ENCODE measurements at places on chromosomes 6 and 20. TPM values are rescaled to one million over a fixed set of nuclear protein-coding genes. Genes with fewer than 3 reads are reported as not detected.

The HSPA1A gene
- 83.3 TPM for total RNA-seq

The PSORS1C2 gene
- total RNA-seq = not detected

The PDE7B gene
- 9.2 TPM for total RNA-seq

The RRAGD gene
- 28.1 TPM for total RNA-seq

The JARID2 gene
- total RNA-seq = 7.7 TPM

The ADGB gene
- not detected for total RNA-seq

The ME1 gene
- 19.8 TPM for total RNA-seq

The SLPI gene
- total RNA-seq = 1,143 TPM

The KIAA0408 gene
- total RNA-seq = 6.4 TPM

The SYNDIG1 gene
- total RNA-seq = 1.5 TPM

DNA sequence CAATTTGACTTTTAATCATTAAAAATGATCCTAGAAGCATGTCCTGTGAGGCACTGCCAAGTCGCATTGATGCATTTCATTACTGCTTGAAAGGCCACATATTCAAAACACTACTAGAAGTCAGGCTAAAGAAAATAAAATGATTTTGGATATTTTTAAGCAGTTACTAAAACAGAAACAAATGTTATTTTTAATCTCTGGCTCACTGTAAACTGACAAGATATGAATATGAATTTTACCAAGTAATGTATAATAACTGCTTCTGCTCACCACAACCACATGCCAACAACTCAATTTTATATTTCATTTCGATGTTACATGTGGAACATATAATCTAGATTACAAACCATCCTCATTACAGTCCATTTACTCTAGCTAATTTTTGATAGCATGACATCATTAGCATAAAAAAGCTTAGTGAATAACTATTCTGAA is 90.6 kb downstream of the ATXN1 start:
- DNase-seq = no peak

DNA sequence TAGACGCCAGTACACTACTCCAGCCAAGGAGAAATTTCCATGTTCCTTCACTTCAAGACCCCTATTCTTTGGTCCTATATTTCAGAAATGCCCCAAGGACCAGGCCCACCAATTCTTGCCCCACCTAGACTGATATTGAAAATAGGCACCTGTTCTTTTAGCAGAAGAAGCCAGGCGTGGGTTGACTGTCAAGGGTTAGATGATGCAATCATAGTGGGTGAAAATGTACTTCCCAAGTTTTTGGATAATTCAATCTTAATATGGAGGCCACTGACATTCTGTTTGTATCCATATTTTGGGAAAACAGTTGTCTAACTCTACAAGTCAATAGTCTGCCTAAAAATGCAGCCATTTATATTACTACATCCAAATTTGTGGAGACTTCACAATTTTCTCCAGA is 21.0 kb upstream of the SNAP91 start:
- no peak for DNase-seq

- peak; percentile 80 for DNase-seq
These were observed 3.6 kb downstream of the BCL2L1 start for GRCh38 chr20:31718952-31719643.

DNA sequence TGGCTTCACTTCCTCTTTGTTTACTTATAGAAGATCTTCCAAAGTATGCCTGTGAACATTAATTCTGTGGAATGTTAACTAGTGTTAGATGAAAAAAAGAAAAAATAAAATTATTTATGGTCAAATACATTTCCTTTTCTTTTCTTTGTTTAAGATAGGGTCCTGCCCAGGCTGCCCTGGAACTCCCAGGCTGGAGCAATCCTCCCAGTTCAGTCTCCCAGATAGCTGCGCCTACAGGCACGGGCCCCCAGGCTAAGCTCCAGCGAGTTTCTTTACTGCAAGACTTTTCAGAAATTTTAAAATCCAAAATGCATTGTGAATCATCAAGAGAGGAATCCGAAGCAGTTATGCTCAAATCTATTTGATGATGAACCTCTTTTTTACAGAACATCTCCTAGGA is 39.3 kb upstream of the IL20RA start:
- DNase-seq = no peak

DNA sequence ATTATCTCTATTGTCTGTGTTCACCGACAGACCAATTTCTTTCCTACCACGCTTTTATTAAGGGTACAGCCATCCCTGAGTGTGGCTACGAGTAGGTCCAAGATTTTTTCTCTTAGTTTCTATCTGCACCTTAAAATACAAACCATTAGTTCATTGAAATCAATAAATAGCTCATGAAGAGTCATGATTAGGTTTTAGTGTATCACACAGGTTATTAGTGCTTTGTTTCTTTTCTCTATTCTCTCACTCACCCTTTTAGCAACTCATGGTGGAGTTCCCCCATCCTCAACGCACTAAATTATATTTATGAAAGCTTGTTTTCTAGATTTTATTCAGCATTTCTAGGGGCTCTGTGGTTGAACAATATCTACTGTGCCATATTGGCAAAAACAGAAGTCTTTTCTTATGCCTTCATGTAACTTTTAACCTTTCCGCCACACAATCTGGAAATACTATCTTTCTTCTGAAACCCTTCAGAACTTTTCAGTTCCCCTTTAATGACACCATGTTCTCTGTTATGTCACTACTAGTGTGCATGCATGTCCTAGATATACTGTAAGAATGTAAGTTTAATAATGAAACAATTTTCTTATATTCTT is 128.2 kb upstream of the LAMA2 start:
- no peak for DNase-seq

DNA sequence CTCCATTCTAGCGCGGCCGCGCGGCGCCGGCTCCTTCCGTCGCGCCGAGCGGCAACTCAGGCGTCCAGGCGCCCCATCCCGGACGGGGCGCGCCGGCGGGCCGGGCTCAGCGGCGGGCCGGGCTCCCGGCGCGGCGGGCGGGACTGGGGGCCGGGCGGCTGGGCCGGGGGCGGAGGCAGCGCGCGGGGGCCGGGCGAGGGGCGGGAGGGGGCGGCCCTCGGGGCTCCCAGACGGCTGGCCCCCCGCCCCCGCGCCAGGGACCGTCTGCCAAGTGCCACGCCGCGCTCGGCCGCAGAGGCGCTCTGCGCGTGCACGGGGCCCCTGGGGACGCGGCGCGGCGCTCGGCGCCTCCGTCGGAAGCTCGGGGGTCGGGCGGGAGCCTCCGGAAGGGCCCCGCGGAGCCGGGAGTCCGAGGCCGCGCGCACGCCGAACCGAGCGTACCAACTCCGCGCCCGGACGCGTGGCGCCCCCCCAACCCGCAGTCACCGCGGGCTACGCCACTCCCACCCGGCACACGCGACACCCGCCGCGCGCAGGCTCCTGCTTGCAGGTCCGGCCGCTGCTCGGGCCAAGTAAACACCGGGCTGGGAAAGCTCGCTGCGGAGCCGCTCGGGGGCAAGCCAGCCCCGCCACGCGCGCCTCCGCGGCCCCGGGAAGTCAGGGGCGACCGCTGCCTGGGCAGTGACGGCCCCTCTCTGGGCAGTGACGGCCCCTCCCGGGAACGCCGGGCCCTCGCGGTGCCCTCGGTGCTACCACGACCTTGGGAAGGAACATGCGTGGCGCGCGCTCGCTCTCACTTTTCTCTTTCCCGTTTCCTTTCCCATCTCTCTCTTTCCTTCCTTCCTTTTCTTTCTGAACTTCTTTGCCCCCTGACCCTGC is at the start of gene PREX1:
Gene PREX1, minus strand, starts transcription at position 145 of the 879 bp plus-strand sequence. Its CDS starts 139 bp downstream, at position 6.
- peak; percentile 80 for DNase-seq

GRCh38 chr6:16630026-16630643 is 131.1 kb downstream of the ATXN1 start:
- no peak for DNase-seq

DNA sequence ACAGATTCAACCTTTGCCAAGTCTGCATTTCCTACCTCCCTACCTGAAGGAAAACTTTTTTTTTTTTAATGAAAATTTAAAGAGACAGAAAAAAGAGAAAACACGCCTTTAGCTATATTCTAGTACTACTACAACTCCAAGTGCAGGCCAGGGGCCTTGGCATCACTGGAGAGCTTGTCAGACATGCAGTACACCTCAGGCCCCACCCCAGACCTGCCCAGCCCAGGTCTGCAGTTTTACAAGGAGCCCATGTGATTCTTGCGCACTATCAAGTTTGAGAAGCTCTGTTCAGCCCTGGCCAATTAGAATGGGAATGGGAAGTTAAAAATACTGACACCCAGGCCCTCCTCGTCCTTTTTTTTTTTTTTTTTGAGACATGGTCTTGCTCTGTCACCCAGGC is 85.0 kb downstream of the NFATC2 start:
- no peak for DNase-seq

GRCh38 chr6:84408028-84408427 is 180.6 kb upstream of the CEP162 start:
- DNase-seq = no peak

DNA sequence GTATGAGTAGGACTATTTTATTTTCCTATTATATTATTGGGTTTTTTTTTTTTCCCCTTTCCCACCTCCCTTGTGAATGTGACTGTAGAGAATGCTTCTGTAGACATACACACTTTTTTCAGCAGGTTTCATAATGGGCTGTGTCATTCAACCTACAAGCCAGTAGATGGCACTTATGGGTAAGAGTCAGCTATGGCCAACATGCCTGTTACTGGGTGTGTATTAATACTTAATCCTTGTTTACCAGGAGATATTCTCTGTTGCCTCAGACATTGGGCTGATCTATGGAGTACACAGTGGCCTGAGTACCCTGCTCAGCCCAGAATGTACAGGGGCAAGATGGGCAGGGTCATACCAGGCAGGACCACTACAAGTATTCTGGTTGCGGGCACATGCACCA is 382.5 kb downstream of the EPHA7 start:
- DNase-seq = peak; percentile 19

DNA sequence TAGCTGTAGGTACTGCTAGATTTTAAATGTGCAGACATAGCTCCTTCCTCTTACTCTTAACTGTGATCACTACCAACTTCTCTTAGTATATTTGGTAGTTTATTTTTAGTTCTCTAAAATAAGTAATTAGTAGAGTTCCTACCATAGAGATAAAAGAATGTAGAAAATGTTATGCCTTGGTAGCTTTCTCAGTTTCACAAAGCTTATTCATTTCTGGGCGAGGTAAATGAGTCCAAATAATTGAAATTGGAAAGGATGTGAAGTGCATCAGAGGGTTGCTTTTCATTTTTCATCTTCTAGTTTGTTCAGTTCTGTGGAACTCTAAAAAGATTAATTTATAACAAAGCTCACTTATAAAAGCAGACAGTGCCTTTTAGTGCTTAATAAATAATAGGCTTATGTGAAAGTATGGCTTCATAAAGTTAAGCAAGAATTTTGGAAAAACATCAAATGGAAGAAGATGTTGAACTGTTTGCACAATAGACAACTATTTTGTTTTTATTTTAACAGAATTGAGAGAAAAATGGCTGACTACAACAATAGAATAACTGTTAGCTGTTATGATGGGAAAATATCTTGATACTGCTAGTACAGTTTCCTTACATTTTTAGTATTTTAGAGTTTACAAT is 303.7 kb downstream of the UTRN start:
- no peak for DNase-seq

GRCh38 chr6:35386989-35387388 is 44.6 kb downstream of the PPARD start:
- no peak for DNase-seq

DNA sequence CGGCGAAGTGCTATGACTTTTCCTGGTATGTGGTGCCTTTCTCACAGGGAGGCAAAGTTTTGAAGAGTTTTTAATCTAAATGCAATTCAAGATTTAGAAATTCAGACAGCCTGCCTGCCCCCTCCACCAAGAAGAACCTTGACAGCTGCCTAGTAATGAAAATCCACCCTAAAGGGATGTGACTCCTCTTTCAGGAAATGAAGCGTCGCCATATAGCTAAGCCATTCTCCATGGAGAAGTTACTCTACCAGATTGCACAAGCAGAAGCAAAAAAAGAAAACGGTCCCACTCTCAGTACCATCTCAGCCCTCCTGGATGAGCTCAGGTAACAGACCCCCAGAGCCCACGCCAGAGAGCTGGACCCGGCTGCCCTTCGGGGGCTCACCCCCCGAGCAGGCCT is 150.1 kb downstream of the DTNBP1 start:
- DNase-seq = no peak

DNA sequence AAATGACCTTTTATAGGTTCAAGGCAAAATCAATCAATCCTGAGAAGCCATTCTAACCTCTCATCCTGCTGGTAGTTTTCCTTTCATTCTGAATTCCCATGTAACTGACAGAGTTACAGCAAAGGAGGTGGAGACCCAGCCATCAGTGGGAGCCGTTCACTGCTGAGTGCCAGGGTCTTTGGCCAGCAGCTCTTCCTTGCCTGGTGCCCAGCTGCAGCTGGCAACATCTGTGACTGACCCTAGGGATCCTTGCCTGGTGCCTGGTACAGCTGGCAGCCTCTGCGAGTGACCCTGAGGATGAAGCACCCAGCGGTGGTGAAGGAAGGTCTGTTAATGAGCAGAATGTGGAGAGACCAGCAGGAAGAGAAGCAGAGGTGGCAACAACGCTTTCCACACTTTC is 314.6 kb downstream of the THBS2 start:
- no peak for DNase-seq

- peak; percentile 32 for DNase-seq
These were observed 60.1 kb upstream of the PRSS16 start for GRCh38 chr6:27187231-27188060.

GRCh38 chr6:22145823-22146677 is 150.8 kb downstream of the PRL start:
- peak; percentile 16 for DNase-seq

DNA sequence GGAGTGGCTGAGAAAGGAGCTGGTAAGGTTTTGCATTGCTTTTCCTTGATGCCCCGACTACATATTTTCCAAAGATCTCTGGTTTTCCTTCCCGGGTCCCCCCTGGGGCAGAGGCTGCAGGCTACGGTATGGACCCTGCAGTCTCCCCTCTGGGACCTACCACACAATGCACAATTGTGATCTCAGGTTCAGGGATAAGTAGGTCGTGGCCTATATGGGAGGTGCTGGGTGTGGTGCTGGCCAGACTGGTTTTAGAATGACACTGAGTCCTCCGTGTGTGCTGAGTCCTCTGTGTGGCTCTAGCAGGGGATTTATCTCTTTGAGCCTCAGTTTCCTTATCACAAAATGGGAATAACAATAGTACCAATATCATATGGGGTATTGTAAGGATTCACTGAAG is 376 bp downstream of the C20orf202 start:
- no peak for DNase-seq

GRCh38 chr20:57386762-57387161 is 4.4 kb upstream of the RBM38 start:
- DNase-seq = no peak

DNA sequence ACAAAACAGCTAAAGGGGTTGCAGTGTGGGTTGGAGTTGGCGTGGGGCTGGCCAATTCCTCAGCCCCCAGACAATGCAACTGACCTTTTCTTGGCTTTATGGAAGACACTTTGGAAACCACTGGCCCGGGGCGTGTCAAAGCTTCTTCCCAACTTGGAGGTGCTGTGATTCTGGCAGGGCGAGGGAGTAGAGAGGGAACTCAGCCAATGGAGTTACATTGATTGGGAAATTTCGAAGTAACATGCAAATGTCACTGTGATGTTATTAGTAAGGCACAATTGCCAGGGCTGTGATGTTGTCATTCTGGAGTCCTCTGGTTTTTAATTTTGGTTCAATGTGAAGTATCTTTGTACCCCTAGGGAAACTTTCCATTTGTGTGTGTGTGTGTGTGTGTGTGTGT is 41.5 kb upstream of the EPB41L1 start:
- DNase-seq = no peak

- DNase-seq = peak; percentile 24
These were observed 51.6 kb downstream of the CYP24A1 start for GRCh38 chr20:54122189-54122588.

All from hepatocyte (in vitro differentiated cells).